ENCODE measurements at places on chromosomes 2 and 18. TPM values are rescaled to one million over a fixed set of nuclear protein-coding genes. Genes with fewer than 3 reads are reported as not detected.

DNA sequence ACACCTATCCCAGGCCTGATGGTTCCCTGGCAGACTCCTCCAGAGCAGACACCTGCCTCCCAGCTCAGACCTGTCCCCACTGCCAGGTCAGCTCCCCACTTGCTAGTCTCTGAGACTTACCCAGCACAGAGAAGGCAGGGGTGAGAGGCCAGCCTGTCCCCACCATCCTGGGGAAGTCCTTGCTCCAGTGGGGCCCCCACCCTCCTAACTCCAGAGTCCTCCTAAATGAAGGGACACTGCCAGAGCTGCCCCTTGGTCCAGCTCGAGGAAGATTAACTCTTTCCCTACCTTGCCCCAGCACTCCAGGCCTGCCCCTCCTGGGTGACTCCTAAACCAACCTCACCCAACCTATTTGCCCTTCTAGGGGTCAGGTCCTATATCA is 30.4 kb upstream of the TNS1 start:
- DNase-seq = no peak
- no peaks in the 10 kb centered on the region for H3K27me3 ChIP-seq
- H3K4me1 ChIP-seq = peaks cover 7% of the 10 kb centered on the region

GRCh38 chr2:18585526-18585925 is 3.8 kb downstream of the NT5C1B start:
- no peaks in the 10 kb centered on the region for H3K27me3 ChIP-seq
- H3K4me1 ChIP-seq = no peaks in the 10 kb centered on the region
- H3K27ac ChIP-seq = no peak overlapping the region
- no peak for DNase-seq

SIX3 gene
- total RNA-seq = not detected

DNA sequence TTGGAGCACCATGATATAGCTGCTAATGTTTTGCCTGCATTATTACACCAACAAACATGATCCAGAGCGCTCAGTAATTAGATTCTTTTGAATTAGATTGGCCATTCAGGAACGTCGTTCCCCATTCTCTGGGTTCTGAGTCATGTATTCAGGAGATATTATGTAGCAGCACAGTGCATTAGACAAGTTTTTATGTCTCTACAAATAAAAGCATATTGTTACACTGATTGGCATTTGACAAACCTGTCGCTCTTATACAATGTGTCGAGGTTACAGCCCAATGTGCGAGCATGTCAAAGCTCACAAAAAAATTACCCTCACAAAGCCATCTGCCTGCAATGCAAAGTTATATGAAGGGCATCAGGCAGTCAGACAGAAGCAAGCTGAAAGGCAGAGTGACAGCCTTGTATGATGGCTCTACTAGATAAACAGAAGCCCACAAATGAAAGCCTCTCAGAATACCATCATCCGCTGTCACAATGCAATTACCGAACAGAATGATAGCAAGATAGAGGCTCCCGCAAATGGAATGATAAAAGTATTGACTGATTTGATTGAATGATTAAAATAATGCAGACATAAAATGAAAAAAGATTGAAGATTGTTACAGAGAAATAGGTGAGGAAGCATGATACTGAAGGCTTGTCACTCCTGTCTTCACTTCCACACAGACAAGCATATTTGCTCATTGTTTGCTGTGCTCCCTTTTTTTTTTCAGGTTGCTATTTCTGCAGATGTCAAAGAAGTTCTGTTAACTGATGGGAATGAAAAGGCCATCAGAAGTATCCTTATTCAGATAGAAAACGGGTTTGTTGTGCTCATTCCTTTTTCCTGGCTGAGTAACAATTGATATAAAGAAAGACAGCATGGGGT is 234.6 kb upstream of the SIX3 start:
- no peak overlapping the region for H3K4me3 ChIP-seq
- no peaks in the 10 kb centered on the region for H3K36me3 ChIP-seq
- no peak overlapping the region for H3K27ac ChIP-seq
- DNase-seq = no peak

CNNM4 gene
- 5.8 TPM for total RNA-seq

- no peak overlapping the region for H3K4me3 ChIP-seq
- H3K27me3 ChIP-seq = peaks cover 10% of the 10 kb centered on the region
- peaks cover 3% of the 10 kb centered on the region for H3K4me1 ChIP-seq
- no peak for DNase-seq
- no peaks in the 10 kb centered on the region for H3K36me3 ChIP-seq
These were observed 26.1 kb downstream of the MPHOSPH10 start for GRCh38 chr2:71156573-71156972.

- H3K4me1 ChIP-seq = no peaks in the 10 kb centered on the region
- H3K27ac ChIP-seq = no peak overlapping the region
- H3K27me3 ChIP-seq = no peaks in the 10 kb centered on the region
- DNase-seq = no peak
These were observed 45.8 kb downstream of the CYBRD1 start for GRCh38 chr2:171568089-171568488.
